ENCODE measurements at places on chromosomes 12 and 14. TPM values are rescaled to one million over a fixed set of nuclear protein-coding genes. Genes with fewer than 3 reads are reported as not detected.

- peak; percentile 59 for DNase-seq
Observed at GRCh38 chr12:93689076-93689834, 12.1 kb downstream of the CRADD start.

DNA sequence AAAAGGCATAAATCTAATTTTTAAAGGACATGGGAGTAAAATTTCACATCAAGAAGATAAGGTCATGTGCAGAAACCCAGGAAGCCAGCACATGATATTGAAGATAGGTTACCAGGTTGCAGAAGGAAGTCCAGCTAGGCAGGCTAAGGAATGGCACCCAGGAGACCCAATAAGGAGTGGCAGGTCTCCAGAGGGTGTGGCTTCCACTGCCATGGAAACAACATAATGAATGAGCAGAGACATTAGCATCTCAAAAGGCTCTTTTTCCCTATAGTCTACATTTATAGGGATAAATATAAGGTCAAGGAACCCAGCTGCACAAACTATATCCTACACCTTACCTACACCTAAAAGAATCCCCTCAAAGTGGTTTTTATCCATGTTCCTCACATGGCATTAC, 275.9 kb downstream of the RPS29 start:
- DNase-seq, result no peak

- no peak for DNase-seq
Observed at GRCh38 chr12:51871126-51871525, 16.8 kb upstream of the ANKRD33 start.

- no peak for DNase-seq
Observed at GRCh38 chr12:53207042-53207441, at the start of gene ITGB7. ITGB7 (minus strand) TSS chr12:53207251; CDS start chr12:53200443, 6,808 bp downstream.

GRCh38 chr12:113208041-113208934, 13.0 kb upstream of the TPCN1 start:
- DNase-seq, result no peak

DNA sequence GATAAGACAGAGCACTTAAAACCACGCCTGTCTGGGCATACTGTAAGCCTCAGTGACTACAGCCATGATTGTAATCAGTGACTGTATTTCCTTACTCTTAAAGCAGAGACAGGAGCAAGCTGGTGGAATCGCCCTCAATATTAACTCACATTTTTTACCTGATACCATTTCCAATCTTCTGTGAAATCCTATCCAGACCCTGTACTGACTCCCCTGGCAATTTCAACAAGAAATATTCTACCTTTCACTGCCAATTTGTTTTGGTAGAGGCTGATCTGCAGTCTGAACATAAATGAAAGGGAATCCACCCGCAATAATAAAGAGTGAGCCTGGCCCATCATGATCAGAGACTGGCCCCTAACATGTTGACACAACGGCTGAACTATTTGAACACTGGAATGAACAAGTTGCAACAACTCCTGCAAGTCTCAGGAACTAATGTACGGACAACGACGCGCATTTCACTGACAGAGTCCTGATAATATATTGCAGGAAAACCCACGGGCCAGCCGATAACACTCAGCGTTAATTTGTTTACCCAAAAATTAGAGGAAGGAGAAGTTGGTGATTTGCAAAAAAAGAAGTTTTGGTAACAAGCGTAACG, 195.5 kb upstream of the BTG1 start:
- DNase-seq, result no peak

- no peak for DNase-seq
Observed at GRCh38 chr12:89662623-89663022, 46.0 kb downstream of the ATP2B1 start.

- no peak for DNase-seq
Observed at GRCh38 chr12:30794591-30795409, 40.0 kb upstream of the CAPRIN2 start.

DNA sequence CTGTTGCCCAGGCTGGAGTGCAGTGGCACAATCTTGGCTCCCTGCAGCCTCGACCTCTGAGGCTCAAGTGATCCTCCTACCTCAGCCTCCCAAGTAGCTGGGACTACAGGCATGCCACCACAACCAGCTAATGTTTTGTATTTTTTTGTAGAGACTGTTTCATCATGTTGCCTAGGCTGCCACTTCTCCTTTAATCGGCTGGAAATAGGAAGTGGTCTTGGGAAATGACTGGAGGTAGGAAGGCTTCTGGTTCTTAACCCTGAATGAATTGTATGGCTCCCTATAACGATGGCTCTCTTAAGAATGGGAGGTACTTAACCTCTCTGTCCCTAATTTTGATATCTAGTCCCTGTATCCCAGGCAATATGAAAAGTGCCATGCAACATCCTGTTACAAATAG, 113.9 kb upstream of the USP15 start:
- no peak for DNase-seq

GRCh38 chr14:22513066-22513812, 75.8 kb downstream of the DAD1 start:
- no peak for DNase-seq

DNA sequence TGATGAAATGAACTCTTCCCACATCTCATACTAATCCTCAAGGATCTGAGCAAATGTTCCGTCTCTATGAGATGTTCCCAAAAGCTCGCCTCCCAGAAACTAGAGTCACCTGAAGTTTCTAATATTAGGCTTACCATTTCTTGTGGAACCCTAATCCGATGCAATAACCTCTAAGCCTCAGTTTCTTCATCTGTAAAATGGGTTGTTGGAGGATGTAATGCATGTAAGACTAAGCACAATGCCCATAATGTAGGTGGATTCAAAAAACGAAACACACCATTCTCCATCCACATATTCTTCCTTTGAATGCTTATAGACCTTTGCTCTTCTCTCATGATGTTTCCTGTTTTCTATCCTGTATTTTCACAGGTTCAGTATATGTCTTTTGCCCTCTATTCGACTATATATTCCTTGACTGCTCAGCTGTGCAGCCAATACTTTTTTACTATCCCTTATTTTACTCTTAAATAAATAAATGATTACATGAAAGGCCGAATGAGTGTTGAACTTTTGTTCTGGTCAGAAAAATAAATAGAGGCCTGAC, 307.3 kb upstream of the G2E3 start:
- DNase-seq, result no peak

- DNase-seq, result no peak
Observed at GRCh38 chr14:96565811-96566210, 63.6 kb downstream of the PAPOLA start.

GRCh38 chr14:21526672-21527317, 649 bp upstream of the SALL2 start:
- no peak for DNase-seq

GRCh38 chr12:74111688-74112360, 425.8 kb upstream of the ATXN7L3B start:
- no peak for DNase-seq

DNA sequence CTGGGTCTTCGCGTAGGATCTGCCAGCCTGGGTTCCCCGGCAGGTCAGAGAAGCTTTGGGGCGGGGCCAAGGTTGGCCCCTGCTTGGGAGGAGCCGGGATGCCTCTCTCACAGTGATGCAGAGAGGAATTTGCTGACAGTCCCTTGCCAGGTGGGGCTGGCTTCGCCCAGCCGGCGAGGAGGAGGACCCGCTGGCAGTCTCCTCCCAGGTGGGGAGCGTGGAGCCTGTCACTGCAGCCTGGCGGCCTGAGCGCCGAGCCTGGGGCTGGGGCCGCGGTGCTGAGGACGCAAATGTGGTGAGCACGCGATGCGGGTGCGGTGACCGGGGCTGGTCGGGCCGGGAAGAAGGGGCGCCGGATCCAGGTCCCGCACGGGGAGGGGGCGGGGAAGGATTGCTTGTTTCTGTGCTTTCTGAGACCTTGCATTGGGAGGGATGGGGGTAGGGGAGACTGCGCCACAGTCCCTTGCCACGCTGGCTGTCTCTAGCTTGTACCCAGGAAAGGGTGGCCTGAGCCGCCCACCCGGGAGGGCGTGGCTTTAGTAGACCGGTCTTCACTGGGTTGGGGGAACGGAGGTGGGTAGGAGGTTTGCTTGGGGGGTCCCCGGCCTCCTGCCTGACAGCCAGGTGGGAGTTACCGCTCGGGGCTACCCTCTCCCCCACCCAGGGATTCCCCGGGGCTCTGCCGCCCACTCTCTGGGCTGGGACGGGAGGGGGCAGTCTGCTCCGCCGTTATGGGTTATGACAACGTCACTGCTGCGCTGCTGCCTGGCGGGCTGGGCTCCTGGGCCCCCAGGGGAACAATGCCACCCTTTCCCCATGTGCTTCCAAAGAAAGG, at the start of gene TMEM63C:
TSS of gene TMEM63C (plus strand) at position 196 of the 835 bp plus-strand sequence. CDS start 37,016 bp downstream, outside the sequence.
- no peak for DNase-seq

DNA sequence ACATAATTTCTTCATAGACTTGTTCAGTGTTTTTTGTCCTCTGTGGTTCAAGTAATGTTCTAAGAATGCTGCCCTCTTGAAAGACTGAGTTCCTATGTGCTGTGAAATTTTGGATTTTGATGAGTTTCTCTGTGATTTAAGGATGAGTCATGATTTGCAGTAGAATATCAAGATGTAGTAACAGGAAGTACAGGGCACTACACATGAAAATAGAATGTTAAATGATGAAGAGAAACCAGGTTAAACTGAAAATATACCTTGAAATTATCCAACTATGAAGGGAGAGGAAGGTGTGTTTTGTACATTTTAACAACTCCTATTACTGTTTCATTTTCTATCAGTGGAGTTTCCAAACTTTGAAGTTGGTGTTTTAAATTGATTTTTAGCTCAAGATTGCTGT, 4.8 kb downstream of the ELK3 start:
- peak; percentile 69 for DNase-seq

DNA sequence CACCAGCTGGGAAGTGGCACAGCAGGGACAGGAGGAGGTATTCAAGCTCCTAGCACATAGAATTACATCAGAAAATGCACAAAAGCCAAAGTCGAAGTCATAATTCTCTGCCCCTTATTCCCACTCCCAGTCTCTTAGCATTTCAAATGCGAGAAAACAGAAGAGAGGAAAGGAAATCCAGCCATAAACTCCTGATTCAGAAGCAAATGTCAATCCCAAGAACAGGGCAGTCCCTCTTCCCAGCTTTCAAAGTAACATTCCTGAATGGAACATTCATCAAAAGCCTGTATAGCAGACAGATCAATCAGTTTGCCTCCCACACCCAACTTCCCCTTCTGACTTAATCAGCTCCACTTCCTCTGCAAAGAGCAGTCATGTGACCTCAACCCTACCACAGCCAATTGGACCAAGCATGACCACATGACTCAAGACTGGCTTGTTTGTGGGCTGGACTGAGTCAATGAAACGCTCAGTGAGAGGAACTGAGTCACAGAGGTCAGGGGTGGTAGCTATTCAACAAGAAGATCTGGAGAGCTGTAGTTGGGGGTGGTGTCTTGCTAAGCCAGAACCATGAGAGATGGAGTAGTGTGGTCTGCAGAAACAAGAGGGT, 41.4 kb upstream of the TUNAR start:
- DNase-seq, result no peak

- DNase-seq, result no peak
Observed at GRCh38 chr14:77849711-77850110, 49.8 kb downstream of the ADCK1 start.

TOMM20L gene
- polyA plus RNA-seq, result not detected

AEBP2 gene
- polyA plus RNA-seq, result 18.8 TPM

DTX1 gene
- polyA plus RNA-seq, result 0.05 TPM

OR4N5 gene
- polyA plus RNA-seq, result not detected

LYZ gene
- not detected for polyA plus RNA-seq

PRKD1 gene
- 24.5 TPM for polyA plus RNA-seq

Measured in AG04450 (cell line).